ENCODE measurements at places on chromosomes 12 and 14. TPM values are rescaled to one million over a fixed set of nuclear protein-coding genes. Genes with fewer than 3 reads are reported as not detected.

GRCh38 chr14:45526715-45527549 is 273.9 kb upstream of the MIS18BP1 start:
- peak; percentile 73 for DNase-seq

HCAR3 gene
- not detected for polyA plus RNA-seq

DNA sequence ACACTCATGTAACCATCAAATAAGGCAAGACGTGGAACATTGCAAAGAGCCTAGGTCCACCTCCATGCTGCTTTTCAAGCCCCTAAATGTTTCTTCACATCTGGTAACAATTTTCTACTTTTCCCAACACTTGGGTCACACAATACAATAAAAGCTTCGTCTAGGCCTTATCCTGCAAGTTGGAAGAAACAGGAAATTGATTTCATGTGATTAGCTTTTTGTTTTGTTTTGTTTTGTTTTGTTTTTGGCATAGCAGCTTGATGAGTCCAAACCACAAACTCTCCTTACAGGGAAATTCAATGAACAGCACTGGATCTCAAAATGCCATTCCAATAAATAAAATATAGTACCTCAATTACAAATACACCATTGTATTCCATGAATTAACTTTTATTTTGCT is 19.3 kb downstream of the TAS2R50 start:
- DNase-seq: no peak

DNA sequence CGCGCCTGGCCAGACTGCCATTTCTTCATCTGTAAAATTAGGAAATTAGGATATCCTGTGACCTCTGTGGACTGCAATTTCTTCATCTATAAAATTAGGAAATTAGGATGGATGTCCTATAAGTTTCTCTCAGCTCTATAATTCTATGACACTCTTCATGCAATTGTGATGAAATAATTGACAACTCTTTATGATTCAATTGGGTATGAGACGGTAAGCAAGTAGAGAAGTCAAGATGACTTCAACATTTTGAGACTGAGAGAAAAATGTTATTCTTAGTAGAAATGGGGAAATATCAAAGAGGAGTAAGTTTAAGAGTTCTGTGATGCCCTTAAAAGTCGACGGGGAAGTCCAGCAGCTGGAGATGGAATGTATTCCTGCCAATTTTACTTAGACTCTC is 12.0 kb downstream of the KIAA0586 start:
- DNase-seq: no peak

LYSET gene
- polyA plus RNA-seq: 26.2 TPM

DNA sequence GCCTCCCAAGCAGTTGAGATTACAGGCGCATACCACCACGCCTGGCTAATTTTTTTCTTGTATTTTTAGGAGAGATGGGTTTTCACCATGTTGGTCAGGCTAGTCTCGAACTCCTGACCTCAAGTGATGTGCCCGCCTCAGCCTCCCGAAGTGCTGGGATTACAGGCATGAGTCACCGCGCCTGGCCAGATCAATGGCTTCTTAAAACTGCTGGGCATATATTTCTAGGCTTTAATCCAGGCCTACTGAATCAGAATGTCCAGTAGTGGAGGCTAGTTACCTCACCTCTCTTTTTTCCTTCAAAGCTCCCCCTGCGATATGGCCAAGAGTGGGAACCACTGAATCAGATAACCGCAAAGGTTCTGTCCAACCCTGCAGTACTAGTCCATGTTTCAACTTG is 17.1 kb downstream of the POU6F1 start:
- DNase-seq: no peak

DNA sequence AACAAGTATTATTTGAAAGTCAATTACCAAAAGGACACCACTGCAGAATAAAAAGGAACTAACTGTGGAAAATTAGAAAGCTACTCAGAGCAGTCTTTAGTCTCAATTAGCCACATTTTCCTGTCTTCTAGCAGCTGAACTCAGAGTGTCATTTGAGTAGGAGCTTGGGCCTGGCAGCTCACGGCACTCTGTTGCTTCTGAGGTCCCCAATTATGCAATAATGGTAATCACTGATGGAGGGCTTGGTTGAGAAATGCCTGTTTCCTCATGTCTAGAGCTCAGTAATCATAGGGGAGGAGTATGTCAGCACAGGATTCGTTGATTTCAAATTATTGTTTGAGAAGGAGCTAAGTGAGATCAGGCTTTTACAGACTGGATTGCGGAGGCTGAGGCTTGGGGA is 108.6 kb downstream of the VRK1 start:
- no peak for DNase-seq

DNA sequence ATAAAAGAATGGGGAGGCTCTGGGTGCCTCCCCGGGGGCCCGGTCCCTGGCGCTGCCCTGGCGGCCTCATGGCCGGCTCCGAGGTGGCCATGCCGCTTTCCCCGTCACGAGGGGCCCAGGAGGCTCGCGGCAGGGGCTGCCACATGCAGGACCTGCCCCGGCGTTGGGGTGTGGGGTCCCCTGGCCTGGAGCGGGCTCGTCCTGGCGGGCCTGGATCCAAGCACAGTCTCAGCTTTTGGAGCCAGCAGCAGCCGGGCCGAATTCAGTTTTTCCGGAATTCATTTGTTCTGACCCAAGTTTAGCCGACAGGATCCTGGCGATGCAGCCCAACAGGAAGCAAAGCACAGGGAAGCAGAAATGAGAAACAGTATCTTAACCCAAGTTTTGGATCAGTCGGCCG is 26.4 kb upstream of the AEBP2 start:
- no peak for DNase-seq

DNA sequence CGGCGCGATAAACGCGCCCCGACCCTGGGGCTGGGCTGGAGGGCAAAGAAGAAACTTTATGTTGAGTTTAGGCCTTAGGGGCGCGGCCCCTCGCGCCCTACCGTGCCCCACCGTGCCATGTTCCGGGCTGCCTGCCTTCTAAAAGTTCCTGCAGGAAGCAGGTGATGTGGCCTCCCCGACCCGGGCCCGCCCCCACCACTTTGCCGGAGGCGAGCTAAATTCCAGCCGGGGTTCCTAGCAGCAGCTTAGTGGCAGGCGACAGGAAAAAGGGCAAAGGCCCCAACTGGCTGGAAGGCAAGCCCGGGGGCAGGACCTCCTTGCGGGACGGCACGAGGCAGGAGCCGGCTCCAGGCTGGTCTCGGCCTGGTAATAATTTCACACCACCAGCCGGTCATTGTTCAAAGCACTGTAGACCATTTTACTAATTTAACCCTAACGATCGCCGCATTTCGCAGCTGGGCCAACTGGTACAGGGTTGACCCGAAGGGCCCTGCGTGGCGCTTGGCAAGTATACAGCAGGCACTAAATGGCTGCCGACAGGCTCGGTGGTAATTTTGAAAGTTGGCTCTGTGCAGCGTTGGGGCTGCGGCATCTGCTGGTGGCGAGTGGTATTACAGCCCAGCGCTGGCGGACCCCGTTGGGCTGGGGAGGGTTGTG is 895 bp upstream of the CCDC88C start:
- peak; percentile 96 for DNase-seq

DNA sequence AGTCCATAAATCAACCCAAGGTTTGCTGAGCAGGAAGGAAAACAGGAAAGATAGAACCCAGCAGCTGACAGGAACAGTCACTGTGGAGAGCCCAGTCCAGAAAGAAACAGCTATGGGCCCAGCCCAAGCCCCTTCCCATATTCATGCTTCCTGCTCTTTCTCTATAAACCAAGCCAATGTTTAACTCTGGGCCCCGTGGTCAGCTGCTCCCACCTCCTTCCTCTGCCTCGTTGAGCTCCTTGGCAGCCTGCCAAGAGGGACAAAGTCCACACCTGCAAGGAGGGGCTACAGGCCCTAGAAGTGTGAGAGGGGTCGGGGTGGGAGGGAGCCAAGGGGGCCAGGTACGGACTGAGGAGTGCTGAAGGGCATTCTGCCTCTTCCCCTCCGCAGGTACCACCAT is 10.0 kb downstream of the SLC6A13 start:
- no peak for DNase-seq

EXOC3L4 gene
- 0.57 TPM for polyA plus RNA-seq

TAS2R42 gene
- not detected for polyA plus RNA-seq

C12orf54 gene
- not detected for polyA plus RNA-seq

- DNase-seq: no peak
Measured at GRCh38 chr14:75191100-75191499, 14.7 kb upstream of the TMED10 start.

ESPL1 gene
- polyA plus RNA-seq: 49.6 TPM

GRCh38 chr12:94141892-94142291 is 6.5 kb upstream of the PLXNC1 start:
- no peak for DNase-seq

GRCh38 chr14:91888641-91889476 is 21.5 kb upstream of the TC2N start:
- no peak for DNase-seq

SERPINA12 gene
- not detected for polyA plus RNA-seq

GRCh38 chr14:68680541-68681051 is 112.3 kb downstream of the ZFP36L1 start:
- no peak for DNase-seq

DNA sequence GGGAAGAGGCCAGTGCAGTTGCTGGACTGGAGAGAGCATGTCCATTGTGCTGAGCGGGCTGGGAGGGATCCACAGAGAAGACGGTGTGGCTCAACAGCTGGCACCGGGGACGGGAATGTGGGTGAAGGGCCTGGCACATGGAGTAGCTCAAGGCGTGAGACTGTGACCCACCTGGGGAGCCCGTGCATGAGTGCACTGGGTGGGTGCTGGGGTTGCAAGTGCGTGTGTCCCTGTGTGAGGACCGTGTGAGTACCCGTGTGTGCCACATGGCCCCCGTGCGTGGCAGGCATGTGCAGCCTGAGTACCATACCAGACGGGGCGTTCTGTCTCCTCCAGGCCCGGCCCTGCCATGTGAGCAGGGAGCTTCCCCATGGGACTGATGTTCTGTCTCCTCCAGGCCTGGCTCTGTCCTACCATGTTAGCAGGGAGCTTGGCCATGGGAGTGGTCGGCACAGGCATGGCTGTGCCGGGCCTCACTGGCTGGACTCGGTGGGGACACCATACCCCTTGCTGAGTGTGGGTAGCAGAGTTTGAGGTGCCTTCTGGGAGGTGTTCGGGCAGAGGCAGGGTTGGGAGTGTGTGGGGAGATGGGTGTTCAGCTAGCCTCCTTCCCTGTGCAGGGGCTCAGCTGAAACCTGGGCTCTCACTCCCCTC is 234.4 kb downstream of the TMEM121 start:
- DNase-seq: no peak

GRCh38 chr14:96145116-96145864 is 59.3 kb upstream of the BDKRB2 start:
- DNase-seq: peak; percentile 7

ZC3H10 gene
- polyA plus RNA-seq: 4.0 TPM

GRCh38 chr12:107485731-107486130 is 199.9 kb upstream of the PWP1 start:
- DNase-seq: no peak

ATF1 gene
- 23.2 TPM for polyA plus RNA-seq

Data from H1 (cell line).